ENCODE measurements at places on chromosomes 1 and 21.

- no peak for DNase-seq
Measured at GRCh38 chr1:244047621-244048255, 3.3 kb upstream of the ZBTB18 start.

DNA sequence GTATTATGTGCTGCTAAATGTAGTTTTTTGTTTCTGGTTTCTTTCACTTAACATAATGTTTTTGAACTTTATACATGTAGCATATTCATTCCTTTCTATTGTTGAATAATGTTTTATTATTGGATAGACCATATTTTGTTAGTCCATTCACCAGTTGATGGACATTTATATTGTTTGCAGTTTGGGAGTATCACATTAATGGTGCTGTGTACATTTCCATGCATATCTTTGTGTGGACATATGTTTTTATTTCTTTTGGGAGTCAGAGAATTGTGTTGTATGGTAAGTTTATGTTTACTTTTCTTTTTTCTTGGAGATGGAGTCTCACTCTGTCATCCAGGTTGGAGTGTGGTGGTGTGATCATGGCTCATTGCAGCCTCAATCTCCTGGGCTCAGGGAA is 134.6 kb downstream of the MAST2 start:
- no peak for DNase-seq

DNA sequence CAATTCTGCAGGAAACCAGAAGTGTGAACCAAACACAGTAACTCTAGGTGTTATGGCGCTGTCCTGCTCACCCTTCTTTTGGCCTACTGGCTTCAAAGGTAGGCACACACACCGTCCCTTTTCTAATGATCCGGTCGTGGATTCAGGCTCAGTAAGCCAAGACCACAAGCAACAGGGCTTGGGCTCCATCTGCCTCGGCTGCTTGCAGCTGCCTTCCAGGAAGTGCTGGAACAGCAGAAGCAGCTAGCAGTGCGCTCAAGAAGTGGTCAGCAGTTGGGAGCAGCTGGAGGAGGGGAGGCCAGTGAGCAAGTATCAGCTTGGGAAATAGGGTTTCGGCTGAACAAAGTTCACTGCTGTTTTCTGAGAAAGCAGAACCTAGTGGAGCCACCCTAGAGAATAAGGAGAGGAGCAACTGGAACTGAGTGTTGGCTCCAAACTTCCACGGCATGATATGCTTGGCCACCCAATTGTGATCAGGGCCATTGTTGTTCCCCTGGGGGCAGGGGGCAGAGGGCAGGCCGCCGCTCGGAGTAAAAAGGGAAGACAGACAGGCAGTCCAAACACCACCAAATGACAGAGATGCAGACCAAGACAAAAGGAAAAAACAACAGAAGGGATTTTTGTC is 173.4 kb downstream of the TOMM20 start:
- DNase-seq: peak; percentile 17

- DNase-seq: peak; percentile 67
Measured at GRCh38 chr1:24009406-24009805, 29.3 kb upstream of the SRSF10 start.

- DNase-seq: peak; percentile 41
Measured at GRCh38 chr1:247448107-247448791, 9.7 kb downstream of the OR2B11 start.

DNA sequence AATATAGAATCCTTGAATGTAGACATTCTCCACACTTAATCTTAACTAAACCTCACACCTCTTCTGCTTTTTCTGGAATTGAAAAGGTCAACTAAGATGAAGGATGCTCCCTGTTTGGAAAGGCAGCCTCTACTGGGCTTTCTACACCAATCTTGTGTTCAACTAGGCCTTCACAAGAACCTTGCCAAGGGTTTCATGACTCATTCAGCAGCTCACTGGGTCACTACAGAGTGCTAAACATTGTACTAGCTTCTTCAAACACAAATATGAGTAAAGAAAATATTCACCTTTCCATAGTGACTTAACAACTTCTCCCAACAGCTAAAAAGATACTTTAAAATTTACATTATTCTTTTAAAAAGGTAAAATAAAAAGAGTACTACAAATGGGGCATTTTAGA is 135.3 kb upstream of the PRMT6 start:
- DNase-seq: peak; percentile 1

DNA sequence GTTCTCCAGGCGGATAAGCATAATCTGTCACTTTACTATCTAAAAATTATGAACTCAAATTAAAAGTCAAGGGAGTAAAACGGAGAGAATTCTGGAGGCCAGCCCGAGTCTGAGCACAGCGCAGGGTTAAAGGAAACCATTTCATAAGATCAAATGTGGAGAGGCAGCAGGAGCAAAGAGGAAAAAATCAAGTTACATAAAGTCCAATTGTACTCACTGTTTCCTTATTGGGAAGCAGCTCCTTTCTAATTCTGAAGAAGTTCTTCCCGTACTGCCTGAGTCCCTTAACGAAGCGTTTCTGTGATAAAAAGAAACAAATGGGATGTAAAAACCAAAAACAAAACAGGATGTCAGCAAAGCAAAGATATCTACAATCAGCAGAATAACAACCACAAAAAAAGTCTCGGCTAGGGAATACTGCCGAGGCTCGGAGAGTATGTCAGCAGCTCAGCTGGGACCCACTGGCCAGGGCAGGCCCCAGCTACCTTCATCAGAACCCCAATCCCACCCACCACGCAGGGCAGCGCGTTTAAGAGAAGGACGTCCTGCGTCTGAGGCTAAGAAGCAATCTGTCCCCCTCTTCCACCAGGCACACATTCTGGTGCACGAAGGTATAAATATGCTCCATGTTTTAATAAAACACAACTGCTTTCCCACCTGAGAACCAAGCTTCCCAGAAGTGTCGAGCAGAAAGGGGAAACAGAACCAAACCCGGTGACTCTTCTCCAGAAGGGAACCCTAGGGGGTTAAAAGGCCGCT is 104.8 kb downstream of the SLC45A1 start:
- peak; percentile 56 for DNase-seq

- no peak for DNase-seq
Measured at GRCh38 chr1:42258218-42258617, 76.8 kb downstream of the FOXJ3 start.

- no peak for DNase-seq
Measured at GRCh38 chr1:185312361-185313138, 4.5 kb downstream of the IVNS1ABP start.

DNA sequence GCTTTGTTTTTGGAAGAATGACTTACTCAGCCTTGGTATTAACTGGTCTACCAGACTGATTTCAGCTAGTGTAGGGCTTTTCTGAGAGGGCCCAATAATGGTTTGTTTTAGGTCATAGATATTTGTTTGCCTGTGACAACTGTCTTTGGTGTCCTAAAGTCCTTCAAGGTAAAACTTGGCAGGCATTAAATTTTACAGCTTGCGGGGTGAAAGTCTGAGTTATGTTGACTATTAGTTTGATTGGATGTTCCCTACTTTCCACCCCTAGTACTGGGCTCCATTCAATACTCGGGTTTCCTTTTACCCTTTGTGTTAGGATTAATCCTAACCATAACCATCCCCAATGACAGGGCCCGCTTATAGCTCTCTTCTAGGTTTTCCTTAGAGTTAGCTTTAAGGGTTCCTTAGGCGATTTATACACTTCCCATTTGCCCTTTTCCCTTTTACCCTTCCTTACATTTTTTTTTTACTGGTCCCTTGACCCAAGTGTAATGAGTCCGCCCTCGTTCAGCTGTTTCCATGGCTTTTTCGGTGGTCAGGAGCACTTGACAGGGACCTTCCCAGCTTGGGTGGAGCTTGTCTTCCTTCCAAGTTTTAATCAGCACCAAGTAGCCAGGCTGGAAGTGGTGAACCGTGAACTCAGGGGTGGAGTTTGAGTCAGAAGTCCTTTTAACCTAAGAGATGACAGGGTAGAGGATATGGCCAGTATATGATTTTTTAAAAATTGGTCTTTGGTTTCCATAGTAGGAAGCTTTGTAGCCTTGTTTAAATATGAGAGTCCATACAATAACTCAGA is 28.5 kb upstream of the LCE5A start:
- no peak for DNase-seq

DNA sequence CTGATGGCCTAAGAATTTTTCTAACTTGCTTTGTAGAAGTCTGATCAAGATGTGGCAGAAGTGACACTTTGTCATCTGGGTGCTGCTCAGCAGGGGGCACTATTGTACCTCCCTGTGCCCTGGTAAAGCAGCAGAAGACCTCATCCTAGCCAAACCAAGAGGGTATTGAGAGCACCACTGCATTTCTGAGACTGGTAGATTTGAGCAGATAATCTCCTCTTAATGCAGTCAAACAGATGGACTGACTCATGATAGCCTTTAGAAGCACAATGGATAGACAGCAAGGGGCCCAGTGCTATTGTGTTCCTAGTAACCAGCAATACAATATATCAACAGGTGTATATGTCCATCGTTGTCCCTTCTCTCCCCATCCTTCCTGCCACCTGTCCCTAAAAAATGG is 5.7 kb downstream of the TPM3 start:
- DNase-seq: peak; percentile 60

DNA sequence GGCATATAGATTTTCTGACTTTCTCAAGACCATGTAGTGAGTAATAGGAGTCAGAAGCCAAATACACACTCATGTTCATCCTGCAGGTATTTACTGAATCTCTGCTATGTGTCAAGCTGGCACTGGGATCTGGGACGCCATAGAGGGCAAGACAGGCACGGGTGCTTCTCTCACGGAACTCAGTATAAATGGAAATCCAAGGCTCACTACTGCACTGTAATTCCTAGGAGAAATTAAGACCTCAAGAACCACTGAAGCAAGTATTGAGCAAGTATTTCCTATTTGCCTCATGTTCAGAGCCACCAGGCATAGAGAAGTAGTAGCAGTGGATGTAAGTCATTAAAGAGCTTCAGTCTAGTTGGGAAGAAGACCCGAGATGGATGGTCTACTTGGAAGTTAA is 38.9 kb downstream of the EIF2D start:
- no peak for DNase-seq

GRCh38 chr21:9753943-9754342 is 767.4 kb upstream of the TPTE start:
- DNase-seq: no peak

- peak; percentile 55 for DNase-seq
Measured at GRCh38 chr1:218475275-218475674, 130.1 kb downstream of the TGFB2 start.

GRCh38 chr1:50139339-50140181 is 30.8 kb downstream of the ELAVL4 start:
- no peak for DNase-seq

DNA sequence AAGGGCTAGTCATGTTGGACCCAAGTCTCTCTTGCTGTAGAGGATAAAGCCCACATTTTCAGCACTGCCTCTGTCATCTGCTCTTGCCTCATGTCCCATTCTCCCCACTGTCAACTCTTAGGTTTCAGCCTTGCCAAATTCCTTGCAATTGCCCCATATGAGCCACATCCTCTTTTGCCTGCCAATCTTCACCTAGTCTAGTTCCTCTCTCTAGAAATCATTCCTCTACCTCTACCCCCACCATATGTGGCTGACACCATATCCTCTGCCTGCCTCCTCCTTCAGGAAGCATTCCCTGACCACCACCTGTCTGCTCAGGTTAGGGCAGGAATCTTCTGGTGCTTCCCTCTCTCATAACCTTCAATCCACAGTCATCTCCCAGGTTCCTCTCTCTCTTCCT is 38.2 kb downstream of the SLC9A1 start:
- peak; percentile 70 for DNase-seq

- DNase-seq: no peak
Measured at GRCh38 chr1:30133414-30134055, 589.9 kb downstream of the MATN1 start.

- peak; percentile 20 for DNase-seq
Measured at GRCh38 chr1:24186993-24187790, at the start of gene IFNLR1. Gene IFNLR1 (minus strand): TSS chr1:24187289. CDS start chr1:24187248, 41 bp downstream.

DNA sequence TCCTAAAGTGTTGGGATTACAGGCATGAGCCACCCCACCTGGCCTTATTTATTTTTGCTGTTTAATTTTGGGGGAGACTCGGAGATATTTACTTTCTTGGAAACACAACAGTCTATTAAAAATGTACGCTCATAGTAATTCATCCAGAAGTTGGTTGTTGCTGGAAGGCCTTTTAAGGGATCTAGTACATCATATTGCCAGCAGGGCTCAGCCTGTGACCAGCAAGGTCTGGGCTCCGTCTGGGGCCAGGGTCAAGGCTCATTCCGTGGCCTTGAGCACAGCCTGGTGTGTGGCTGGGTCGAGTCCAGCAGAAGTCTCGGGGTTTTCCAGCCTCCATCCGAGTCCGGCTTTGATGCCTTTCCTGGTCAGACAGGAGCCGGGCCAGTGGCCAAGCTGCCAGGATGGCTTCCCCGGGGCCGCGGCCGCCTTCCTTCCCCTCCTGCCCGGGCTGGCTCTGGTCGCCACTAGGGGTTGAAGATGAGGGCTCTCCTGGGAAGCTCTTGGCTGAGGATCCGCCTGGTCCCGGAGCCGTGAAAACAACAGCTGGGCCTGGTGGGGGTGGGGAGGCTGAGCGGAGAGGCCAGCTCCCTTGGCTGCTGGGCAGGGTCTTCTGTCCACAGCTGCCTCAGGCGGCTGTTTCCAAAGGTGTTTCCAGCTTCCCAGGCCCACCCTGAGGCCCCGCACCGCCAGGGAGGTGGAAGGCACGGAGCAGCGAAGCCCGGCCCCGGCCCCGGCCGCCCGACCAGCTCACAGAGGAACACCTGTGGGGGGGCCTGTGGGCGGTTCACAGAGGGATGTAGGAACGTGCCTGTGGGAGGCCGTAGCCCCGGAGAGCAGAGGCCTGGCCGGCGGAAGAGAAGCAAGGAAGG is 5.1 kb upstream of the VWA1 start:
- DNase-seq: peak; percentile 44

DNA sequence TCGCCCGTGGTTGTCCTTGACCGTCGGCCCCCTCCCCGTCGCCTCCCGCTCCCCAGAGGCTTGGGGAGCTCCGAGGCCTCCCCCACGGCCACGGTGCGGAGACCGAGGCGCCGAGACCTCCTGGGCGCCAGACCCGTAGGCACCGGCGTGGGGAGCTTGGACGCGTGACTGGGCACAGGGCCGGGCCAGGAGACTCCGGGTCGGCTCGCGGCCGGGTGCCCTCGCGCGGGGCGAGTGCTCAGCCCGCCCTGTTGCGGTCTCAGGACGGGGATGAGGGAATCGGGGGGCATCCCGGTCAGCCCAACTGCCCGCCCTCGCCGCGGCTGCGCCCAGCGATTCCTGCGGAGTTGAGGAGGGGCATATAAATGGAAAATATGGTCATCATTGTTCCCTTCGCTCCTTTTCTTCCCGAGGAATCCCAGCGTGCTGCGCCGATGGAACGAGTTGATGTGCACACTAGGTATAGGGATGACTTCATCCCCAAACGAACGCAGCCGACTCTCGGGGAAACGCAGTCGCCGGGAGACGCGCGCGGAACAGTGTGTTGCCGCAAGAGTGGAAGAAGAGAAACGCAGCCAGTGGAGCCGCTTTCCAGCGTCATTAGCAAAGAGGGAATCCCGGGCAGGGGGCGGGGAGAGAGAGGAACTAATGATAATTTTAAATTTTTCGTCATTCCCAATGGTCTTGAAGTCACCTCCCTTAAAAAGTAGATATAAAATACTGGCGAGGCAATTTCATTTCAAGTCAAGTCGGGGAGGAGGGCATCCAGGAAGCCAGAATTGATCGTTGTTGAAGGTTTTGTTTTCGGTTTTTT is 747 bp upstream of the ENAH start:
- DNase-seq: peak; percentile 81

All from EH (cell line).